ENCODE measurements at places on chromosomes 1 and 21.
A peak's percentile ranks its signal among the peaks of the same experiment; 100 is the strongest.

GRCh38 chr21:45542667-45543370, 579 bp upstream of the SLC19A1 start:
- no peak for DNase-seq

DNA sequence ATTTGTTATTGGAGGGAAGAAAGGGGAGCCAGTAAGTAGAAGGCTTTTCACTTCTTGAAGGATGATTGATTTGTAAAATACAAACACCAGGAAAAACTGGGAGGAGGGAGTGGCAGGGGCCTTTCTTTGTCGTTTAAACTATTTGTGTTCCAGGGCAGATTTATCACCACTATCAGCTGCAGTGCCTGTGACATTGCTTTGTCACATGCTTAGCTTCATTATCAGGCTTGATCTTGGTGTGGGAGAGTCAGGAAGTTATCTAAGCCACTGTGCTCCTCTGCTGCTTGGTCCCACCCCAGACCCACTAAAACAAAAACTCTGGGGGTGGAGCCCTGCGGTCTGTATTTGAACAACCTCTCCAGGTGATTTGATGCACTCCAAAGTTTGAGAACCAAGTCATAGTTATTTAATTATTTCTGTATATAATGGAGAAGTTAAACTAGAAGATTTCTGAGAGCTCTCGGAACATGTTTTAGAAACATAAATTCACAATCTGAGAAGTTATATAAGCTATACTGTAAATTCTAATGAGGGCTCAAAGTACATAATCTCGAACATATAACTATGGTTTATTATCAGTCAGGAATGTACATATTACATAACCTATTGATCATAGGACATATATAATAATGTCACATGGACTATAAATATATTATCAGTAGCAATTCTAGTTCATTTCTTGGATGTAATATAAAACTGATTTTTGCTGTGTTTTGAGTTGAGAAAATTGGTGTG, 87.9 kb downstream of the CDC14A start:
- DNase-seq: no peak

GRCh38 chr1:231161667-231162296, at the start of gene TRIM67:
TRIM67 (plus strand) TSS chr1:231162058; CDS start chr1:231162970, 912 bp downstream.
- DNase-seq: no peak

DNA sequence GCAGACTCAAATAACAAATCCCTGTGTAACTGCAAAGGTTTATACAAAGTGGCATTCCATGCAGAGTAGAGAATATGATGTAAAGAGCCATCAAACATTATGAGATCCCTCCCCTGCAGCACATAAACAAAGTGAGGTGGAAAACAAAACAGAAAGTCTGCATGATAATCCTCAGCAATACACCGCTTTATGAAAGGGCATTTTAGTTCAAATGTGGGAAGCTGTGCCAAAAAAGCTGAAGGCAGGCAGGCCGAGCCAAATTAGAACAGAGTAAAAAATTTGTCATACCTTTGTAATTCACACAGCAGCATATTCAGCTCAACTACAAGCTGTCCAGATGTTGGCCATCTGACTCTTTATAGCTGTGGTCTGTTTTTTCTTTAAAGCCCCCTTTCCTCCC, 113.5 kb downstream of the LHX9 start:
- DNase-seq: no peak

- no peak for DNase-seq
Observed at GRCh38 chr1:240991230-240991629, 365.8 kb downstream of the RGS7 start.

DNA sequence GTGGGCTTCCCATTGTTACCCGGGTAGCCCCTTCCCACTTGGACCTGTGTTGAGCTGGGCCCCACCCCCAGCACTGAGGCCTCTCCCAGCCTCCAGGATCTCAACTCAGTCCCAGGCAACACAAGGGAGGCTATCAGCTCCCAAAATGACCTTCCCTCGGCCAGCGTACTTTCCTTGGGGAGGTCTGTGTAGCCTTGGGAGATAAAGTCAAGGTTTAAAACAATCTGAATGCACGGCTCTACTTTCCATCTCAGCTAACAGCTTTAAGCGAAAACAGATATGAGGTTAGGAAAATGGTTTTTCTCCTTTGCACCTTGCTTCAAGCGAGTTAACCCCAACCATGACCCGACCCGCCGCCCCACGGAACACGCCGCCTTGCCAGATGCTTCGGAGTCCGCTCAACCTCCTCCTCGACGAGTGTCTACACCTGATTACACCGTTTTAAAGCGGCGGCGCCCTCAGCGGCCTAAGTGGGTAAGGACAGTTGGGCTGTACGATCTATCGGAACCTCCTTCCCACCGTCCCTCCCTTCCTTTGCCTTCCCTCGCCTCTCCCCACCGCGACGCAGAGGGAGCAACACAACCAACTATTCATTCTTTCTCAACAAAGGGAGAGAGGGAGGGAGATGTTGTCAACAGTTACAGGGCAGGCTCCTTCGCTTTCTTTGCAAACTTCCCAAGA, 1.1 kb downstream of the BCAR3 start:
- DNase-seq: peak; percentile 32

DNA sequence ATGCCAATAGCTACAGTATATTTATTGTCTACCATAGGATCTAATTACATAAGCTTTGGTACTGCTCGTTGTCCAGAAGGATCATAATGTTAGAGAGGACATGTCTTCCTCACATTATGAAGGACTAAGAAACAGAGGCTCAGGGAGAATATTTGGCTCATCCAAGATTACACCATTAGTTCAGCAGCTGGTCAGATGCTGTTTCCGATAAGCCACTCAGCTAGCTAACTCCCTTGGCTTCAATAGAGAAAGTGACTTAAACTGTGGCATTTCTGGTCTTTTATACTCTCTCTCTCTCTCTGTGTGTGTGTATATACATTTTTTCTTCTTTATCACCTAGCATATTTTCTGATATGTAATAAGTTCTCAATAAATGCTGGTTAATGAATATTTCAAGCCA, 70.4 kb downstream of the DDR2 start:
- DNase-seq: no peak

DNA sequence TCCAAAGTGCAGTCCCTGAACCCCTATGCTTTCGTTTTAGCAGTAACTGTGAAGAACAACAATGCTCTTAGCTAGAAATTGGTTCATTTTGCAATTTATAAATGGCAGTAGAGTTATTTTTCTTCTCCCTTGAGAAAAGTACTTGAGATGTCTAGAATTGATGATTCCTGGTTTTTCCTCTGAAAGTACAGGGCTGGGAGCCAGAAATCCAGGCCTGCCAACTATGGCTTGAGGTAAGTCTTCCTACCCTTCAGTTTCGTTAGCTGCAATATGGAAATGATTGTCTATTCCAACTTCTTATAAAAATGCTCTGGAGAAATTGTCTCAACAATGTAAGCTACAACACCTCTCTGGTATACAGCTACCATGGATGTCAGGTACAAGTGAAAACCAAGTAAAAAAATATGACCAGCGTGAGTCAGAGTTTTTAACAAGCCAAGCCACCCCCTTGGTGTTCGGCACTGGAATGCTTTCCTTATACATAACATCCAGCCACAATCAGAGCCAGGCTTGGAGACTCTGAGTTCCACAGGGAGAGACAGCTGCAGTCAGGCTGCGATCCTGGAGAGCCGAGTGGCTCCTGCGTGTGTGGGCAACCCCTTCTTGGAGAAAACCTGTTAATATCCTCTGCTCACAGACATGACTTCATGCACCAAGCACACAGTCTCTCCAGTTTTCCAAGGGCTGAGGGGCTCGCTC, 22.0 kb downstream of the TSPAN2 start:
- no peak for DNase-seq

GRCh38 chr1:177981200-177981599, 11.3 kb upstream of the SEC16B start:
- no peak for DNase-seq

GRCh38 chr1:24336075-24336474, 16.9 kb downstream of the GRHL3 start:
- DNase-seq: no peak

- DNase-seq: no peak
Observed at GRCh38 chr1:204241050-204241449, 27.3 kb upstream of the GOLT1A start.

GRCh38 chr1:177355575-177355974, 184.8 kb downstream of the BRINP2 start:
- DNase-seq: no peak

- DNase-seq: no peak
Observed at GRCh38 chr1:29122682-29123052, 1.0 kb downstream of the TMEM200B start.

GRCh38 chr21:14878971-14879370, 185.8 kb downstream of the NRIP1 start:
- no peak for DNase-seq

GRCh38 chr1:111364690-111365089, 62.8 kb downstream of the OVGP1 start:
- DNase-seq: no peak

- no peak for DNase-seq
Observed at GRCh38 chr1:234961456-234962339, 166.9 kb downstream of the TOMM20 start.

DNA sequence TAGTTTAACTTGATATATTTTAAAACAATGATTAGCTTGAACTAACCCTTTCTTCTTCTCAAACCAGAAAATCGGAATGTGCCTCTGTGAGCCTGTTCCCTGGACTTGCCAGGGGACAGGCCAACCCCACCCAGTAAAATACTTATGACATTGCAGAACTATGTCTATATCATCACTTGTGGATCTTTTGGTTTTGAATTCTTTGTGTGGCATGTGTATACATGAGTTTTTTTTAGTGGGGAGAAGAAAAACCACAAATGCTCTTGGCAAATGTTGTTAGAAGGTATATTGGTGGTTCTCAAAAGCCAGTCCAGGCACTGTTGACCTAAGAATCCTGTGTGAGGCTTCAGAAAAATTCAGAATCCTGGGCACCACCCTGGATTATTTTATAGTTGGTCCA, 347.4 kb downstream of the SIPA1L2 start:
- DNase-seq: no peak

- DNase-seq: no peak
Observed at GRCh38 chr1:206714331-206715058, 29.8 kb downstream of the MAPKAPK2 start.

- no peak for DNase-seq
Observed at GRCh38 chr1:217881607-217882332, 250.6 kb downstream of the SPATA17 start.

- DNase-seq: no peak
Observed at GRCh38 chr1:210775289-210775688, 358.7 kb downstream of the KCNH1 start.

DNA sequence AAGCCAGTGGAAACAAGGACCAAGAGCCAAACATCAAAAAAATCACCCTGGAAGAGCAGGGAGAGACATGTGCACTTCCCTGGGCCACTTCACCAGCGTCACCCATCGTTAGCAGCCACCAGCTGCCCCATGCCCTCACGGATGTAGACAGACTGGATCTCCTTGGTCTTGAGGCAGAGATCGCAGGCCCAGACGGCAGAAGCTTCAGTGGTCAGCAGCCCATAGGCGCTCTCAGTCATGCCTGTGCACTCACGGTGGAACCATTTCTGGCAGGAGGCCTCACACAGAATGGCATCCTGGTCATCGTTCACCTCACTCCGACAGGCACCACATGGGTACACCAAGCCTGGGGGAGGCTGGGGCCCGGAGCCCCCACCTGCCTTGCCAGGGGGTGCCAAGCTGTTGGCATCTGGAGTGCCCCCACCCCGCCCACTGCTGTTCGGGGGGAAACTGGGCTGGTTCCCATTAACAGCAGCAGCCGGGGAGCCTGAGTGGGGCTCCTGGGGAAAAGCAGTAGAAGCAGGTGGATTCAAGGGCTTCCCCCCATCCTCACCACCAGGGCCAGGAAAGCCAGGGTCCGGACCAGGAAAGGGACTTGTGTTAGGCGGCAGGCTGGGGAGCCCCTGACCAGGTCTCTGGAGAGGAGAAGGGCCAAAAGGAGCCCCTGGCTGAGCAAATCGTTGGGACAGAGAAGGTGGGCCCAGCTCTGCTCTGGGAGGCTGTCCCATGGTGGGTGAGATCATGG, 2.7 kb downstream of the PYGO2 start:
- no peak for DNase-seq

GRCh38 chr1:214615871-214616270, 12.9 kb downstream of the CENPF start:
- no peak for DNase-seq

GRCh38 chr1:54273092-54273794, 73.3 kb downstream of the MRPL37 start:
- no peak for DNase-seq

DNA sequence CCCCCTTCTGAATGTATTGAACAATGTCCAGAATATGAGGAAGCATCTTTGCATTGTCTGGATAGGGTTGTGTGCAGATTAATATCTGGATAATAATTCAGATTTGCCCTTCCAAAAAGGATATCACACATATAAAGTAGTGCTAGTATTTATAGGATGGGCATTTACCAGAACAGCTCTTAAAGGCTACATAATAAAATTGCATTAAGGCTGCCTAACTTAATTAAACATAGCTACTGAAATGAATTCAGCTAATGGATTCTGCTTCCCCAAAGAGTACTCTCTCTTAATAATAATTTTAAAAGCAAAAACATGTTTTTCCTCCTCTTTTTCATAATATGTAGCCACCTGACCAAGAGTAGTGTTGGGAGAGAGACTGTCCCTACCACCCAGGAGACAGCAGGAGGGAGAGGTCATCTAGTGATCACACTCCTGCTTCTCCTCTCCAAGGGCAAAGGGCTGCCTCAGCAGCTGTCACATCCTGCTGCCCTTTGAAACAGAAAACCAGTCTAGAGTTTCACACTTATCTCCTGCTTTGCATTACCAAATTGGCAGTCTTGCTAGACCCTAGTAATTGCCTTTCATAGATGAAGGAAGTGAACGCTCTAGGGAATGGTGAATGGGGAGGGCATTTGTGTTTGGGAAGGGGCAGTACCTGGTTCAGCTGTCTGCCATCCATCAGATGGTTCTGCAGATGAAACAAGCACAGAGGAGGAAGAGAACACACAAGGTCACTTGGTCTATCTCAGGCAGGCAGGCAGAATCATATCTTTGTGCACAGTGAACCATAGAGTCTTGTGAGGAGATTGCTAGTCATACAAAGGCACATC, 29.3 kb upstream of the DDAH1 start:
- no peak for DNase-seq

GRCh38 chr1:234549447-234550021, 60.4 kb downstream of the IRF2BP2 start:
- DNase-seq: no peak

DNA sequence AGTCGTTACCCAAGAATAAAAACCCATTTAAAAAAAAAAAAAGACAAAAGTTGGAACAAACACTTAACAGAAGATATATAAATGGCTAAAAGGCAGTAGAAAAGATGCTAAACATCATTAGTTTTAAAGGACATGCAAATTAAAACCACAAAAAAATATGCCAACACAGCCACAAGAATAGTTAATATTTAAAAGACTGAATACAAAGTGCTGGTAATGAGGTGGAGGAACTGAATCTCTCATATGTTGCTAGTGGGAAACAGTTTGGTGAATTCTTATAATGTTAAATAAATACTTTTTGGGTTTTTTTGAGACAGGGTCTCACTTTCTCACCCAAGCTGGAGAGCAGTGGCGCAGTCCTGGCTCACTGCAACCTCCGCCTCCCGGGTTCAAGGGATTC, 10.0 kb downstream of the LRRC40 start:
- no peak for DNase-seq

- DNase-seq: no peak
Observed at GRCh38 chr21:43585514-43585913, 73.8 kb downstream of the HSF2BP start.

Data from activated CD4-positive, alpha-beta T cell treated with anti-CD3 and anti-CD28 coated beads, Interleukin-2, amount 50 U/mL, for 24 hours (primary cell).